ENCODE measurements at places on chromosomes 6 and 20.
A peak's percentile ranks its signal among the peaks of the same experiment; 100 is the strongest.

GRCh38 chr6:109383438-109383940 lies 1.2 kb upstream of the CD164 start:
- no peaks in the 10 kb centered on the region for H3K4me1 ChIP-seq
- H3K27ac ChIP-seq: no peak overlapping the region
- H3K4me3 ChIP-seq: peak overlapping the region; percentile 98
- no peaks in the 10 kb centered on the region for H3K27me3 ChIP-seq
- H3K36me3 ChIP-seq: no peaks in the 10 kb centered on the region
- no peak for DNase-seq

- no peaks in the 10 kb centered on the region for H3K27me3 ChIP-seq
- DNase-seq: peak; percentile 29
- no peaks in the 10 kb centered on the region for H3K4me1 ChIP-seq
- no peaks in the 10 kb centered on the region for H3K36me3 ChIP-seq
Measured at GRCh38 chr6:48765352-48765961, 654.5 kb upstream of the PTCHD4 start.

DNA sequence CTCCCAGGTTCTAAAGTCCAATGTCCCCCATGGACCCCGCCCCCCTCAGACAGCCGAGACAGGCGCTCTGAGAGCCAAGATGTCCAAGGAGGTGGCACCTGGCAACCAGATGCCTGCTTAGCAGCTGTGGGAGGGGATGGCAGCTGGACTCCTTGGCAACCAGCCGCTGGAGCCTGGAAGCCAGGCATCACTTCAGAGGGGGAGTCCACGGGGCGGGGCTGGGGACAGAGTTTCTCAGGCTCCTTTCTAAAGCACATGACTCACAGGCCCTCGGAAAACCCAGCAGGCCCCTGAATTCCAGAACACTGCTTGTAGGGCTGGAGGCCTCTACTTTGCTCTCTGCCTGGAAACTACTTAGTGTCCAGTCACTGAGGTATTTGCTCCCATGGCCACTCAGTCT lies 51.5 kb downstream of the PREX1 start:
- no peaks in the 10 kb centered on the region for H3K4me1 ChIP-seq
- DNase-seq: no peak
- no peaks in the 10 kb centered on the region for H3K36me3 ChIP-seq

GRCh38 chr20:6126846-6127245 lies 4.0 kb upstream of the FERMT1 start:
- no peaks in the 10 kb centered on the region for H3K36me3 ChIP-seq
- no peak for DNase-seq
- H3K4me1 ChIP-seq: peaks cover 2% of the 10 kb centered on the region
- H3K27me3 ChIP-seq: no peaks in the 10 kb centered on the region
- H3K27ac ChIP-seq: no peak overlapping the region
- no peak overlapping the region for H3K4me3 ChIP-seq

GRCh38 chr6:39610221-39610620 lies 115.0 kb downstream of the KIF6 start:
- no peaks in the 10 kb centered on the region for H3K36me3 ChIP-seq
- H3K27ac ChIP-seq: no peak overlapping the region
- H3K4me3 ChIP-seq: no peak overlapping the region
- no peaks in the 10 kb centered on the region for H3K27me3 ChIP-seq
- DNase-seq: no peak
- no peaks in the 10 kb centered on the region for H3K4me1 ChIP-seq

DNA sequence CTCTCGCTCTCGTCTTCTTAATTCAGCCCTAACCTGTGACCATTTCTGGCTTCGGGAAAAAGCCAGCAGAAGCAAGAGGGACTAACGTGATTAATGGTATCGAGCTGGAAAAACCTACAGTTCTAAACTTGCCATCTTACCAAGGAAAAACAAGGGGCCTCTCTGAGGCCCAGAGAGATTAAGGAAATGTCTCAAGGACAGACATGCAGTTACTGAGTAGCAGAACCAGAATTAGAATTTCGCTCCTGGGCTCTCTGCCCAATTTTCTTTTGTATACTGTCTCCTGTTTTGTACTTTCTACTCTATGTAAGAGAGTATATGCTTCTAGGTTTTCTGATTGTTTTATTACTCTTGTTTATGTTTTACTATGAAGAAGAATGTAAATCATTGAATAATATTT lies 67.8 kb upstream of the LTV1 start:
- H3K36me3 ChIP-seq: no peaks in the 10 kb centered on the region
- no peaks in the 10 kb centered on the region for H3K27me3 ChIP-seq
- no peak overlapping the region for H3K27ac ChIP-seq
- H3K4me3 ChIP-seq: no peak overlapping the region
- no peak for DNase-seq

- H3K27me3 ChIP-seq: no peaks in the 10 kb centered on the region
- H3K27ac ChIP-seq: no peak overlapping the region
- no peak for DNase-seq
- no peaks in the 10 kb centered on the region for H3K4me1 ChIP-seq
- H3K4me3 ChIP-seq: no peak overlapping the region
- H3K36me3 ChIP-seq: no peaks in the 10 kb centered on the region
Measured at GRCh38 chr6:31768363-31769257, 6.2 kb downstream of the SAPCD1 start.

DNA sequence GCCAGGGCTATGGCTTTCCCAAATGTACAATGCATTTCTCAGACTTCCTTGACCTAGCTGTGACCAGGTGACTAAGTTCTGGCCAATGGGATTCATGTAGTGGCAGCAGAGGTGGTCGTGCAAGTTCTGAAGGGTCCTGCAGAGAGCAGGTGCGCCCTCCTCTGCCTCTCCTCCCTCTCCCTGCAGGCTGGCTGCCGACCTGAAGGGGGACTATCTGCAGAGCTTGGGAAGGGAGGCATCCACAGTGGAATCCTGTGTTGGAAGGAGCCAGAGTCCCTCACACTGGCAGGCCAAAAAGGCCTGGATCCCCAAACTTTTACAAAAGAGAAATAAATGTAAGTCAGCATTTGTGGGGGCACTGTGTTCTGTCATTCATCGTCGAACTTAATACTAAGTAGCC lies 66.6 kb downstream of the CDH26 start:
- H3K27ac ChIP-seq: no peak overlapping the region
- no peaks in the 10 kb centered on the region for H3K36me3 ChIP-seq
- no peak for DNase-seq
- H3K4me3 ChIP-seq: no peak overlapping the region

GRCh38 chr20:50987493-50988210 lies 29.0 kb downstream of the MOCS3 start:
- no peaks in the 10 kb centered on the region for H3K36me3 ChIP-seq
- no peak overlapping the region for H3K4me3 ChIP-seq
- no peak overlapping the region for H3K27ac ChIP-seq
- H3K27me3 ChIP-seq: no peaks in the 10 kb centered on the region
- DNase-seq: peak; percentile 94
- peaks cover under 1% of the 10 kb centered on the region for H3K4me1 ChIP-seq

DNA sequence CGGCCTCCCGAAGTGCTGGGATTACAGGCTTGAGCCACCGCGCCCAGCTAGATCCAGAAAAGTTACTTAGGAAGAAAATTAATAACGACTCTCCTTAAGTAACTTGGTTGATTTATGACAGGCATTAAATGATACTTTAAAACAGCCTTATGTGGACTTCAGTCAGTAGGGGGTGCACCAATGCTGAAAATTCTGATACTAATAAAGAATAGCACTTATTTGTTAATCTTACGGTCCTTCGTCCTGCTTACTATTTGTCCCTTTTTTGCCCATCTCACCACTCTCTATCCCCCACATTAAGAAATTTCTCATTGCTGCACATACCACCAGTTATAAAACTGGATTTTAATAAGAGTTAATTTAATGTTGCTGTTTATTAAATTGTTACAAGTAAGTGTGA lies 12.7 kb upstream of the PRELID3B start:
- DNase-seq: no peak
- no peak overlapping the region for H3K27ac ChIP-seq
- H3K36me3 ChIP-seq: no peaks in the 10 kb centered on the region
- H3K27me3 ChIP-seq: no peaks in the 10 kb centered on the region

DNA sequence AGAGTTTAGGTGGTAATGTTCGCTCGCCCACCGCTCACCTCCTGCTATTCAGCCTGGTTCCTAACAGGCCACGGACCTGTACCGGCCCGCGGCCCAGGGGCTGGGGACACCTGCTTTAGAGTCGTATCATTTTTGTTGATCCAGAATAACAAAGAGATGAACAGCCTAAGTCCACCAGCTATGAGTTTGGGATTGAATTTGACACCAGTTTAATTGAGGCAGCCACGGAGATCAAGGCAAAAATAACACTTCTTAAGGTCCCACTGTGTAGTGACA lies 108.5 kb downstream of the TSHZ2 start:
- H3K27me3 ChIP-seq: no peaks in the 10 kb centered on the region
- no peak for DNase-seq
- H3K36me3 ChIP-seq: no peaks in the 10 kb centered on the region
- H3K4me1 ChIP-seq: no peaks in the 10 kb centered on the region

DNA sequence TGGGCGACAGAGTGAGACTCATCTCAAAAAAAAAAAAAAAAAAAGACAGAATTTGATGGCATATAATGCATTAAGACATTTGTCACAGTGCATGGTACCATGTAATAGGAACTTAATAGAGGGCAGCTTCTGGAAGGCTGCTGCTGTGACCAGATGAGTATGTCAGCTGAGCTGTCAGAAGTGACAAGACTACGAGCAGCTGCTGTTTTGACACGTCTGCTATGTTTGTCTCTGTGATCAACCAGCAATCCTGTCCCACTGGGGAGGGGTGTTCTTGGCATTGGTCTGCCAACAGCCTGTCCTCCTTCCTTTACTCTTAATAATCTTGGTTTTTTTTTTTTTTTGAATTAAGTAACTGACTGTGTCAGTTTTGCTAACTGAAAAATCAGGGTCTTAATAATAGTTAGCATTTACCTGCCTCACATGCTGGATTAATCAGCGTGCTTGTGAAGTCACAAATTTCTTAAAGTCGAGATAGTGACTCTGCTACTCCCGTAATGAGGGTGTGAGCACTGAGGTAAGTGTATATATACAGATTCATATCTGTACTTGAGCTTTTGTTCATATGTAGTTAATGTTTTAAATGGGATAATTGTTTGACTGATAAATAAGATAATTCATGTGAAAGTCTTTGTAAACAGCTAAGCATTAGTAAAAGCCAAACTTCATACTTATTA lies 152.4 kb downstream of the BMP2 start:
- no peaks in the 10 kb centered on the region for H3K36me3 ChIP-seq
- H3K4me1 ChIP-seq: no peaks in the 10 kb centered on the region
- H3K4me3 ChIP-seq: no peak overlapping the region
- no peaks in the 10 kb centered on the region for H3K27me3 ChIP-seq

GRCh38 chr6:151443454-151443853 lies 8.5 kb downstream of the RMND1 start:
- no peaks in the 10 kb centered on the region for H3K27me3 ChIP-seq
- no peaks in the 10 kb centered on the region for H3K36me3 ChIP-seq
- H3K4me3 ChIP-seq: no peak overlapping the region
- DNase-seq: no peak
- no peak overlapping the region for H3K27ac ChIP-seq

DNA sequence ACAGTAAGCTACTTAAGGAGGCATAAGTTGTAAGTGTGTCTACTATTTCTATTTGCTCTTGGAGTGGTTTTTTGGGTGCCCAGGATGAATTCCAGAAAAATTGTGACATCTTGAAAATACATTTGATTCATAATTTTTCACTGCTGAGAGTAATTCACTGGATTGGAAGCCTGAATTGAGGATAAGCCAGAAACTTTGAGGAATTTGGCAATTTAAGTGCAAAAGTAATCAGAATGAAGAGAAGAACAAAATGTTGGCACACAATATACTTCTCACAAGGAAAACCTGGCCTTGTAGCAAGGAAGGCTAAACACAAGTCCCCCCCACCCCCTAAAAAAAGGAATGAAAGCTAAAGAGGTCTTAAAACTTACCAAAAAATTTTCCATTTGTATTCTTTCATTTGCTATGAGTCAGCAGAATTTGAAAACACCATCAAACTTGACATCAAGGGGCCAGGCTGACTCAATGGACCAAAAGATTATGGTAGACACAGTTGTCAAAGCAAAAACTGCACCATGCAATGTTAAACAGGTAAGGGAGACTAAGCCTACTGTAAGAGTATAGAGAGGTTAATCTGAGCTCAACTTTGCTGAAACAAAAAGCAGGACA lies 840.0 kb downstream of the FRK start:
- H3K4me3 ChIP-seq: no peak overlapping the region
- DNase-seq: no peak
- peaks cover 7% of the 10 kb centered on the region for H3K27me3 ChIP-seq
